Suppressor macrophage treated with lipopolysaccharide for 4 hours (primary cell): ENCODE measurements at places on chromosomes 6 and 20.

DNA sequence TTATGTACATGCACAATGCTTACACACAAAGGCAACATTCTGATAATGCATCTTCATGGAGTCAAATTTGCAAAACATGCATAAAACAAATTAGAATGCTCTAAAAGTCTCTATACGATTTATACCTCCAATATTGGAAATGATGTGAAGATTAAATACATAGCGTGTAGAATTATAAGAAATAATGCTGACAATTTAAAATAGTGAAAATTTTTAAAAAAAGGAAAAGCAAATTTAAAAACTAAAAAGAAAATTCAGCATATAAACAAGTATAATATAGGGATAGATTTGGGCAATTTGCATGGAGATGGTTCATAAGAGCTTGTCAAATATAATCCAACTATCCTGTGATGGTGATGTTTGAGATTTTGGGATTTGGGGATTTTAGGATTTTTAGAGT lies 14.9 kb downstream of the TCF21 start:
- DNase-seq = no peak

GRCh38 chr6:85287654-85288053 lies 162.2 kb upstream of the NT5E start:
- no peak for DNase-seq

DNA sequence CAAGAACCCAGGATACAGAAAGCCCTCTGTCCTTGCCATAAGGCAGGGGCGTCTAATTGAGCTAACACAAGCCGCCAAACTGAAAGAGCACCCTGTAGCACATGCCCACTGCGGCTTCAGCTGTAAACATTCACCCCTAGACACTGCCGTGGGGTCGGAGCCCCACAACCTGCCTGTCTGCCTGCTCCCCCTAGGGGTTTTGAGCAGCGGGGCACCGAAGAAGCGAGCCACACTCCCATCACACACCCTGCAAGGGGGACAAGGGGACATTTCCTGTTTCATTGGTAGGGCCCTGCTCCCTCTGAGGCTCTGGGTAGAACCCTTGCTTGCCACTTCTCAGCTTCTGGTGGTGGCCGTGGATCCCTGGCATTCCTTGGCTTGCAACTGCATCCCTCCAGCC lies 45.2 kb upstream of the BCLAF1 start:
- no peak for DNase-seq

GRCh38 chr6:132392270-132392646 lies 9.0 kb downstream of the MOXD1 start:
- DNase-seq = no peak

DNA sequence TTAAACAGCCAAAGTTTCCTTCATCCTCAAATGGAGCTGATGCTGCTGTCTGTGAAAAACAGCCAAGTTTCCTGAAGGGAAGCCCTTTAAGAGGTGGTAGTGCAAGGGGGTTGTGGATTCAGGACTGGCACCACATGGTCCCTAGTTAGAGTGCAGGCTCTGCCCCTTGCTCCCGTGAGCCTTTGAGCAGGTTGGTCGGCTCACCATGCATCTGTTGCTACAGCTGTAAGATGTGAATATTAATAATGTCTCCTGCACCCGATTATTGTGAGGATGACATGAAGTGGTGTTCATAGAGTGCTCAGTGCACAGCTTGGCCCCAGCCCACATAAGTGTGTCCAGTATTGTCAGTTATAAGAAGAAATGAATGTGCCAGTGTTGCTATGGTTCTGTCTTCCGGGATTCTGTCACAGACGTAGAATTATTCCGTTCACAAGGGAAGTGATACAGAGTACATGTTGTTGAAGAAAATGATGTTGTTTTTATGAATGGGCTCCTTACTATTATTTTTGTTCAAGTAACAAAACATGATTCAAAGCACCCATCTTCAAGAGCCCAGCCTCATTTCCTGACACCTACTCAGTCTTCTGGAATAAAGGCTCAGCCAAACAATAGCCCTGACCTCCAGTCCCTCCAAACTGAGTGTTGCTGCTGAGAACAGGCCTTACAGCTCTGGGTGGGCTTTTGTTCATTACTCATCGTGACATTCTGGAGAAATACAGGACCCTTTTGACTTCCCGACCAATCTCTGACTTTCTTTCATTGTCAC lies 2.9 kb upstream of the PKIG start:
- DNase-seq = no peak
